ENCODE measurements at places on chromosomes 1 and 21. TPM values are rescaled to one million over a fixed set of nuclear protein-coding genes. Genes with fewer than 3 reads are reported as not detected.

- no peak overlapping the region for H3K4me3 ChIP-seq
- peaks cover 13% of the 10 kb centered on the region for H3K4me1 ChIP-seq
- H3K27ac ChIP-seq, result no peak overlapping the region
- no peaks in the 10 kb centered on the region for H3K36me3 ChIP-seq
Observed at GRCh38 chr1:14740016-14740415, 141.5 kb downstream of the KAZN start.

DNA sequence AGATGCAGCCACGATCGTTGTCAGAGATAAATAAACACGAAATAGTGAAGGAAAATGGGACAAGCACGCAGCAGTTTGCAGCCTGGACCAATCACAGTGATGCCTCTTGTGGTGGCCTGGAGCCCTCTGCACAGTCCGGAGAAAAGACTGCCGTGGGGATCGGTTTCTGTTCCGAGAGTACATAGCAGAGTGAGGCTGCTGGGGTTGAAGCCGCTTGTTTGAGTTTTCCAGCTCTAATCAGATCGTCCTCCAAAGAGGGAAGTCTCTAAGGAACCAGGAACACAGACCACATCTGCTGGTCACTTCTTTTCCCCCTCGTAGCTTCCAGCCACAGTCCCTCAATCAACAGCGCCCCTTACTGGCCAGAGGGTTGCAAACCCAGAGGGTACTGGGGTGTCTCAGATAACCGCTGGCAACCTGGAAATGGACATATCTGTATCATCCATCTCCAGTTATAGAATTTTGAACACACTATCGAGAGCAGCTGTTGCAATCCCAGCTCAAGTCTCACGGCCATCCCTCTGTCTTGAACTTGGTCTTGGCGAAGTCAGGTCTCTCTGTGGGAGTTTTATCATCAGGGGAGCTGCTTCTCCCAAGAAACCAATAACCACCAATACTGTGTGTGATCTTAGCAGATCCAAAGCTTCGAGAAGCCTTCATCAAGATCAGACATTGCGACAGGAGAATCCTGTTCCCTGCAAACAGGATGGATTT lies 57.4 kb downstream of the OLIG1 start:
- no peak overlapping the region for H3K27ac ChIP-seq
- DNase-seq, result peak; percentile 19
- H3K27me3 ChIP-seq, result peaks cover 2% of the 10 kb centered on the region
- no peaks in the 10 kb centered on the region for H3K36me3 ChIP-seq
- H3K4me3 ChIP-seq, result peak overlapping the region; percentile 38
- H3K4me1 ChIP-seq, result no peaks in the 10 kb centered on the region

DNA sequence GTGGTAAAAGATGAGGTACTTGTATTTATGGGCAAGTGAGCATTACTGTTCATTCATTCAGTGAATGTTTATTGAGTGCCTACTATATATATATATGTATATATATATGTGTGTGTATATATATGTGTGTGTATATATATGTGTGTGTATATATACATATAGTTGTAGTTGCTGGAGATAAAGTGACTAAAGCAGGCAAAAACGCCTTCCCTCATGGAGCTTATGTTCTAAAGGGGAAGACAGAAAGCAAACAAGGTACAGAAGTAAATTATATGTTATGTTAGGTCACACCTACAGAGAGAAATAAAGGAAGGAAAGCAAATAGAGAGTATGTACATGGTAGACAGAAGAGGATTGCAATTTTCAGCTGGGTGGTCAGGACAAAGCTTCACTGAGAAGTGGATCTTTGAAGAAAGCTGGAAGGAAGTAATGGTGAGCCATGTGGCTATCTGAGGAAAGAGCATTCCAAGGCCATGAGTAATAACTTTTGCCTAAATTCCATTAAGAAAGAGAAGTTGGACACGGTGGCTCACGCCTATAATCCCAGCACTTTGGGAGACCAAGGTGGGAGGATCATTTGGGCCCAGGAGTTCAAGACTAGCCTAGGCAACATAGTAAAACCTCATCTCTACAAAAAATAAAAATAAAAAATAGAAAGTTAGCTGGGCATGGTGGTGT lies 33.5 kb upstream of the KLF17 start:
- no peaks in the 10 kb centered on the region for H3K4me1 ChIP-seq
- no peaks in the 10 kb centered on the region for H3K36me3 ChIP-seq
- no peak overlapping the region for H3K27ac ChIP-seq
- no peaks in the 10 kb centered on the region for H3K27me3 ChIP-seq

- no peaks in the 10 kb centered on the region for H3K36me3 ChIP-seq
- DNase-seq, result no peak
- no peaks in the 10 kb centered on the region for H3K4me1 ChIP-seq
- H3K27me3 ChIP-seq, result no peaks in the 10 kb centered on the region
- no peak overlapping the region for H3K27ac ChIP-seq
Observed at GRCh38 chr1:186139115-186139514, 235.9 kb downstream of the TPR start.

- no peaks in the 10 kb centered on the region for H3K27me3 ChIP-seq
- no peak overlapping the region for H3K4me3 ChIP-seq
- no peak for DNase-seq
- H3K27ac ChIP-seq, result no peak overlapping the region
Observed at GRCh38 chr1:233364026-233364425, 36.5 kb downstream of the MAP3K21 start.

Gene UBXN11
- 19.3 TPM for total RNA-seq

Gene HCRTR1
- total RNA-seq, result not detected

GRCh38 chr1:201444792-201445191 lies 23.3 kb upstream of the TNNI1 start:
- H3K4me1 ChIP-seq, result peaks cover 5% of the 10 kb centered on the region
- no peaks in the 10 kb centered on the region for H3K36me3 ChIP-seq
- no peak overlapping the region for H3K4me3 ChIP-seq
- H3K27me3 ChIP-seq, result no peaks in the 10 kb centered on the region
- no peak for DNase-seq
- no peak overlapping the region for H3K27ac ChIP-seq

Gene CRP
- 0.54 TPM for total RNA-seq

DNA sequence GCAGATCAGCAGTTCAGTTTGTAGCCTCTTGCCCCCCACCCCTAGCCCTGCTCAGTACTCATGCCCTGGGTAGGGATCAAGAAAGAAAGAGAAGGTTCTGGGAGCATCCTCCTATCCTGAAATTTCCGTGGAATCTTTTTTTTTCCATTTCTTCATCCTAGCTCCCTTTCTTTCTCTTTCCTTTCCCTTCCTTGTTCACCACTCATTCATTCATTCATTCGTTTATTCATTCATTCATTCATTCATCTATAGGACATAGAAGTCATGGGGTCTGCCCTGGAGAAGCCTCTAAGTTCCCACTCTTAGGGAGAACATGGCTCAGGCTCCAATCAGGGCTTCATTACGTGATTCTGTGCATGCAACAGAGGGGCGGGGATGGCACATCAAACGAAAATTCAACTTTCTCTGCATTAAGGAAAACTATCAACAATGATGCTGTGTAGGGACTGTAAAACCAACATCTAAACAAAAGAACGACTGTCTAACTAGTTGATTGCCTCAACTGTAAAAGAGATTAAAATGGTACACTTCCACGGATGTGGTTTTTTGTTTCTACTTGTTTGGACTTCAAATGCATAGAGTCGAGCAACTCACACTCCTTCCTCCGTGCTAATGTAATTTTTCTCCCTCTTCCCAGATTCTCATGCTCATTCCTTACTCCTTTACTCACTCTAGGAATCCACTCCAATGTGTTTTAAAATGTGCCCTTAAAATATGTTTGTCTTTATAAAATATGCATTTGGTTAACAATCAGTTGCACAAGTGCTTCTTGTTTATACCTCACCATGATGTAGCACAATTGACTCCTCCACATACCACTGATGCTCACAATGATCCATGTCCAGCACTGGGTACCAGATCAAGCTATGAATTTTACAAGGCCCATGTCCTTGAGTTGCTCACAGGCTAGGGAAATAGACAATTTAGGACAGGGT lies 101.2 kb upstream of the SLC2A1 start:
- H3K27me3 ChIP-seq, result no peaks in the 10 kb centered on the region
- no peak overlapping the region for H3K4me3 ChIP-seq
- no peak overlapping the region for H3K27ac ChIP-seq
- no peaks in the 10 kb centered on the region for H3K4me1 ChIP-seq
- no peaks in the 10 kb centered on the region for H3K36me3 ChIP-seq

DNA sequence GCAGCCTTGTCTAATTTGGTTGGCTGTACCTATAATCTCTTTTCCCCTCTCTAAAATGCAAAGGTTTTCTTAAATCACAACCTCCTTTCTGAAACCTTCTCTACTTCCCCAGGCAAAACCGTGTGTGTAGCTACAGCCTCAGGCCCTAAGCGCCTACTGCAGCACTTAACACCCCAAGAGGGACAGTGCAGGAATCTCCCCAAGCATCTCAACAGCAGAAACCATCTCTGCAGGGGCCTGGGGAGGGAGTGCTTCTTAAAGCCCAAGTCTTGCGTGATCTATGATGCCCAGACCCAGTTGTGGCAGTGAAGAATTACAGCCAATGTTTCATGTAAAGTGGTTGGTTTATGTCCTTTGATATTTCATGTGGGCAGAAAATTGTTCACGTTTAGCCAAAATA lies 159.3 kb downstream of the DSCAM start:
- no peaks in the 10 kb centered on the region for H3K36me3 ChIP-seq
- no peak for DNase-seq
- H3K27ac ChIP-seq, result no peak overlapping the region

- H3K36me3 ChIP-seq, result no peaks in the 10 kb centered on the region
- no peak for DNase-seq
- no peaks in the 10 kb centered on the region for H3K27me3 ChIP-seq
- H3K4me3 ChIP-seq, result no peak overlapping the region
Observed at GRCh38 chr1:172350856-172351255, 69.6 kb upstream of the C1orf105 start.

- no peaks in the 10 kb centered on the region for H3K36me3 ChIP-seq
- H3K4me3 ChIP-seq, result no peak overlapping the region
- DNase-seq, result no peak
- H3K4me1 ChIP-seq, result no peaks in the 10 kb centered on the region
- H3K27me3 ChIP-seq, result no peaks in the 10 kb centered on the region
Observed at GRCh38 chr1:27218736-27219135, 15.7 kb upstream of the WDTC1 start.

DNA sequence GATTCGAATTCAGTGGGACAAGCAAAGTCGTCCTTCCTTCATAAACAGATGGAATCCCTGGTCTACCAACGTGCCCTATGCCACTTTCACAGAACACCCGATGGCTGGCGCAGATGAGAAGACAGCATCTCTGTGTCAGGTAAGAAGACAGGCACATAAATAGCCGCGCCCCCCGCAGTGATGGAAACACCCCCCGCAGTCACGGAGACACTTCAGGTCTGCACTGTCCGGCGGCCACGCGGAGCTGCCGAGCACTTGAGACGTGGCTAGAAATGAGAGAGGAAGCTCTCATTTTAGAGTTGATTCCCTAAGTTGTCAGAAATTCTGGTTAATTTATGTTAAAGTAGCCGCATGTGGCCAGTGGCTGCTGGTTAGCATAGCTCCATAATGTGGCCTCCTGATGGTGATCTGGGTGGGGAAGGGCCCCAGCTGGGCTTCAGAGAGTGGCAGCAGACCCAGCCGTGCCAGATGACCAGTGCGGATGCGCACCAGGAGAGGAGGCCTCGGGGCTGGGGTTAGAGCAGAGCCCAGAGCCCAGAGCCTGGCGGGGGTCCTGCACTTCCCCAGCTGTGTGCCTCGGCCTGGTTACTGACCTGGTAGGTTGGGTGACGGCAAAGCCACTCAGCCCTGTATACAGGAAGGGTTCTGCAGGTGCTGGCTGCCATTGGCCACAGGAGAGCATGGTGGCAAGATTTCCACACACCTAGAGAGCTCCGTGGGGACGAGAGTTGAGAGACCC lies 2.9 kb downstream of the TPRG1L start:
- no peak overlapping the region for H3K4me3 ChIP-seq
- no peak overlapping the region for H3K27ac ChIP-seq
- H3K4me1 ChIP-seq, result peaks cover 5% of the 10 kb centered on the region
- no peak for DNase-seq
- no peaks in the 10 kb centered on the region for H3K27me3 ChIP-seq
- H3K36me3 ChIP-seq, result peaks cover 7% of the 10 kb centered on the region

DNA sequence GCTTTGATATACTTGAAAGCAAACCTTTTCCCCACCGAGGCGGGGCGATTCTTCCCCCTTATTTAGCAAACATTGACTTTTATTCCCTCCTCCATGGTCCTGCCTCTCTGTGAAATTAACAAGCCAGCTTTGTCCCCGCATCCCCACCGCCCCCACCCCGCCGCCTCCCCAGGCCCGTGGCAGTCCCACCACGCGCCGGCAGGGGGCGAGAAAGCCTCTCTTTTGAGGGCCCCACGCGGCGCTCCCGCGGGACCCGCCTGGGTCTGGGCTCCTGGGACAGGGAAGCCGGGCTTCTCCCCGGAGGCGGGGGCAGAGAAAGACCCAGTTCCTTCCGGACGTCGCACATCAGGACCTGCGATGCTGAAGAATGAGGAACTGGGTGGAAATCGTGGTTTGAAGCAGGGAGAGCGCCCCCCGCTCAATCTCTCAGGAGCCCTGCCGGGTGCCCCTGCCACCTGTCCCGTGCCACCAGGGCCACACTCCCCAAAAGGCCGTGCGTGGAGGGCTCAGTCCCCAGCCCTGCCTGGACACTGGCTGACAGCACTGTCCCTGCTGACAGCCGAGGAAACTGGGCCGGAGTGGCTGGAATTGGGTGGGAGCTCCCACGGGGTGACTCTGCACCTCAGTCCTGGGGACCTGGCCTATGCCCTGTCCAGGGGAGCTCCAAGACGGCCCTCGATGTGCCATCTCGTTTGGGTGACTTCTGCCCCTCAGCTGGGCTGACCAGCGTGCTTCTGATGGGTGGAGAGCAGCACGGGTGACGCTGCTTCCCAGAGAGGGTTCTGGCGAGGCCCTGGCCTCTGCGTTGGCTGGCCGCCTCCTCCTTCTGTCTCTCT lies 8.6 kb upstream of the ACTRT2 start:
- no peak overlapping the region for H3K4me3 ChIP-seq
- no peak overlapping the region for H3K27ac ChIP-seq

Gene TIE1
- total RNA-seq, result 3.9 TPM

DNA sequence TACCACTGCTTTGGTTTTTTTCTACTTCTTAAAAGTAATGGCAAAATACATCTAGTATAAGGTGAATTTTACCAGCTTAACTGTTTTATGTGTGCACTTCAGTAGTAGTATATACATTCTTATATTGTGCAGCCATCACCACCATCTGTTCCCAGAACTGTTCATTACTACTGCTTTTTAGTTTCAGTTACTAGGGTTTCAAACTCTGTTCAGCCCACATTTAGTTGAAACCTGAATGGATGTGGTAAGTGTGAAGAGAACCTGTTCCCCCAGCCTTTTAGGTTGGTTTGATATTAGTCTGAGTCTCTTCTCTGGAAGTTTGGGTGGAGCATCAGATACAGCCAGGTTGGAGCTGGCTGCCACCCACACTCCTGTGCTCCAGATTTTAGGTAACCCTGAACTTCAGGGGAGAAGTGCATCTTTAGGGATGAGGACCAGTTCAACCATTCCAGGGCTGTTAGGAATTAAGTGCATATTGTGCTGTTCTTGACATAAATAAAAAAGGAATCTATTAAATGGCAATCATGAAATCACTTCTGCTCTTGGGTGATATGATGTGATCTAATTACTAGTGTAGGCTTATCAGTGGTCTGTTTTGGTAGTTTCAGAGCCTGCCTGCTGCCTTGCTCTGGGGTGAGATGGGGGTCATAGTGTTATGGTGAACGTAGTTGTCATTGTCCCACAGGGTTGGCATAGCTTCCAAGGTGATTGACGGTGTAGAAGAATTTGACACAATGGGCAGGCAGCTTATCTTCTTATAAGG lies 32.1 kb downstream of the URB2 start:
- no peak overlapping the region for H3K27ac ChIP-seq
- H3K36me3 ChIP-seq, result peaks cover 20% of the 10 kb centered on the region
- no peak for DNase-seq

Gene PKP1
- not detected for total RNA-seq

Gene TCEA3
- total RNA-seq, result not detected

GRCh38 chr1:150567341-150567716 lies 12.1 kb downstream of the MCL1 start:
- peak overlapping the region; percentile 49 for H3K4me3 ChIP-seq
- H3K4me1 ChIP-seq, result peaks cover 66% of the 10 kb centered on the region
- peak overlapping the region; percentile 98 for H3K27ac ChIP-seq
- peak; percentile 96 for DNase-seq
- no peaks in the 10 kb centered on the region for H3K27me3 ChIP-seq
- H3K36me3 ChIP-seq, result no peaks in the 10 kb centered on the region

Gene PLPPR5
- total RNA-seq, result not detected
